ENCODE measurements at places on chromosomes 1 and 21.

- no peak for DNase-seq
Observed at GRCh38 chr1:39642796-39643195, 3.4 kb upstream of the HEYL start.

DNA sequence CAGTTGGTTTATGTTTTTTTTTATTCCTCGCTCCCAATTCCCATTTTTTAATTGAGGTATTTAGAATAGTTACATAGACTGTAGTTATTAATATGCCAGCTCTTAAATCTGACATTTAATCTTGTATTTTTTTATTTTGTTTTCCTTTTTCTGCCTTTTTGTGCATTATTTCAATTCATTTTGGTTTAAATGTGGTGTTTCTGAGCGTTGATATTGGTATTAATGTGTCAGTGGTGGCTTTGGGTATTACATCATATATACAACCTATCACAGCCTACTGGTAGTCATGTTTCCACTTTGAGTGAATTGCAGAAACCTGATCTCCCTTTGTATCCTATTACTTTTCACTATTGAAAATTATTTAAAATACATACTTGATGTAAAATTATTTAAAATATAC lies 1027.3 kb downstream of the KCNT2 start:
- DNase-seq, result no peak

- DNase-seq, result peak; percentile 7
Observed at GRCh38 chr1:45654540-45655280, 30.9 kb upstream of the CCDC17 start.

GRCh38 chr1:89598450-89599331 lies 34.2 kb upstream of the LRRC8C start:
- DNase-seq, result no peak

GRCh38 chr1:35850051-35850450 lies 33.0 kb upstream of the AGO1 start:
- no peak for DNase-seq

GRCh38 chr1:93845538-93846205 lies 33.3 kb downstream of the DNTTIP2 start:
- DNase-seq, result peak; percentile 88

- DNase-seq, result no peak
Observed at GRCh38 chr1:15231714-15232201, 15.3 kb upstream of the FHAD1 start.

GRCh38 chr21:39050841-39051587 lies 132.2 kb downstream of the PSMG1 start:
- DNase-seq, result no peak
